ENCODE measurements at places on chromosomes 2 and 18.

GRCh38 chr2:40043641-40044040 lies 264.6 kb upstream of the THUMPD2 start:
- no peaks in the 10 kb centered on the region for H3K27me3 ChIP-seq
- no peaks in the 10 kb centered on the region for H3K36me3 ChIP-seq
- no peak overlapping the region for H3K27ac ChIP-seq
- no peak for DNase-seq
- no peak overlapping the region for H3K4me3 ChIP-seq

DNA sequence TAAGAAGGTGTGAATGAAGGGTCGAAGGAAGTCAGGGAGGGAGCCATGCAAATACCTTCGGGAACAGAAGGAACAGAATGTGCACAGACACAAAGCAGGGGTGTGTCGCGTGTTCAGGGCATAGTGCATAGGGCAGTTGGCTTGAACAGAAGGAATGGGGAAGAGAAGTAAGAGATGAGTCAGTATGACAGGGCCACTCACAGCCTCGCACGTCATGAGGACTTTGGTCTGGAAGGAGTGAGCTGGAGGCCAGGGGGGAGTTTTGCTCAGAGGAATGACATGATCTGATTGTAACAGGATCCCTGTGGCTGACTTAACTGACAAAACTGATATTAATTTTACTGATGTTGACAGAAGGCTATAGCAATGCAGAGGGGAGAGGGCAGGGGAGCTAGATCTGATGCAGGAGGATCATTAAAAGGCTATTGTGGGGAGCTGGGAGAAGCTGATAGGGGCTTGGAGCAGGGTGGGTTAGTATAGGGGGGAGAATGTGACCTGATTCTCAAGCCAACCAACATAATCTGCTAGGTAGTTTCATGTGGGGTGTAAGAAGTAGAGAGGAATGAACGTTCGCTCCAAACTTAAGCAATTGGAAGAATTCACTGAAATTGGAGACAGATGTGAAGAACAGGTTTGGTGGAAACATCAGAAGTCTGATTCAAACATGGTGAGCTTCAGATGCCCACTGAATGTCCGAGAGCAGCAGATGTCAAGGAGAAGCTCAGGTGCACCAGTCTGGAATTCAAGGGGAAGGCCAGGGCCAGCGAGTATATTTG lies 60.4 kb upstream of the COPS8 start:
- H3K27me3 ChIP-seq = no peaks in the 10 kb centered on the region
- H3K4me1 ChIP-seq = no peaks in the 10 kb centered on the region
- H3K4me3 ChIP-seq = no peak overlapping the region
- no peak for DNase-seq

- H3K36me3 ChIP-seq = no peaks in the 10 kb centered on the region
- no peak overlapping the region for H3K4me3 ChIP-seq
- no peak overlapping the region for H3K27ac ChIP-seq
- DNase-seq = no peak
These were observed 384.6 kb upstream of the LRRTM1 start for GRCh38 chr2:80689106-80689505.

DNA sequence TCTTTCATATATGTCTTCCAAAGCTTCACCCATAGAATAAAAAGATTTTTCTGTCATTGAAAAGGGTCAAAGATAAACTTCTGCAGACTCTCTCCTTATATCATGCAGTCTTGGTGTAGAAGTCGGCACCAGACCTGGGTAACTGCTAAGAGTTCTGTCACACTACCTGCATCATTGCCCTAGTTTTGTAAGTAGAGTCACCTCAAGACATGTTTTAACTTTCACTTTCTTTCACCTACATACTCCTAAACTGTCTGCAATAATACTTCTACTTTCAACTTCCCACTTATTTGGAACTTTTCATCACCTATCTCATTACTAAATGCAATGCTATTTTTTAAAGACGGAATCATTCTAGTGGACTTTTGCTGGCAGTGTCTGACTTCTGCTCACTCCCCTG lies 475.6 kb upstream of the VRK2 start:
- no peaks in the 10 kb centered on the region for H3K27me3 ChIP-seq
- no peaks in the 10 kb centered on the region for H3K36me3 ChIP-seq
- no peaks in the 10 kb centered on the region for H3K4me1 ChIP-seq
- no peak overlapping the region for H3K27ac ChIP-seq
- H3K4me3 ChIP-seq = no peak overlapping the region
- no peak for DNase-seq

DNA sequence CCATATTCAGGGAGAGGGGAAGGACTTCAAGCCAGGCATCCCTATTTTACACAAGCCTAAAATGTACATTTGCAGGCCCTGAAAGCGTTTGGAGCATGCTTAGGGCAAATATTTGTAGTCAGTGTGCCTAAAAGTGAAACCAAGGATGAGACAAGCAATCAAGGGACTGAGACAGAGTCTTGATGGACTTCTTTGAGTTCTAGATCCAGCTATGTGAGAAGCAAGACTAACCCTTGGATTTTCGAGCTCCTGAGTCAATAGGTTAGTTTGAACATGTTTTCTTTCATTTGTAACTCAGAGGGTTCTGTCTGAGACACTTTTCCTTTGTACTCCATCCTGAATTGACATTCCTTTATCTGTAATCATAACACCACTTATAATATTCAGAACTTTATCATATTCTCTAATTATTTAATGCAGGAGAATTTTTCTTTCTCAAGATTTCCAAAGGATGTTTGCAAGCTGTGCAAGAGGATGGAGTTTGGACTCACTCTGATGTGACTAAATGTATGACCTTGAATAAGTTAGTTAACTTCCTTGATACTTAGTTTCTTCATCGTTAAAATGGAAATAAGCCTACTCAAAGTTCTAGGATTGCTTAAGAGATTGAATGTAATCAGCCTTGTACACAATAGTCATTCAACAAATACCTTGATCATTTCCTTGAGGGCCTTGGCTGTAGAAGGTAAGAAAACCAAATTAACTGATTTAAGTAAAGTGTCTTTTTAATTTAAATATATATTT lies 1237.8 kb upstream of the ZEB2 start:
- no peak overlapping the region for H3K4me3 ChIP-seq
- H3K27me3 ChIP-seq = no peaks in the 10 kb centered on the region
- H3K36me3 ChIP-seq = no peaks in the 10 kb centered on the region
- DNase-seq = no peak
- no peaks in the 10 kb centered on the region for H3K4me1 ChIP-seq

DNA sequence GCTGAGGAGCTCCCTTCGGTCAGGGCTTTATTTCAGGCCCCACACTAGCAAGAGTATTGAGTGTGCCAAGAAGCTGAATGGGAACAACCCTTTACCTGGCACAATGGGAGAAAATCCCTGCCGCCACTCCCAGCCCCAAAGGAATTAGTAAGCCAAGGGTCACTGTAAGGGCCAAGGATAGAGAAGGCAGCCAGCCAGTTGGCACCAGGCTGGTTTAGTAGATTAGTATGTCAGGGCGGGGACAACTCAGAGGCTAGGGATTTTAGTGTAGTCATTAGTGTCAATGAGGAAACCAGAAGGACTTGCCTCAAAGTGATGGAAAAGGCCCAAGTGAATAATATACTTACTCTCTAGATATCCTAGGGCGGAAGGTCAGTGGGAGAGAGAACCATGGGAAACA lies 34.9 kb upstream of the CYP26B1 start:
- no peak overlapping the region for H3K4me3 ChIP-seq
- H3K27me3 ChIP-seq = no peaks in the 10 kb centered on the region
- H3K4me1 ChIP-seq = no peaks in the 10 kb centered on the region
- DNase-seq = no peak

- no peak overlapping the region for H3K27ac ChIP-seq
- no peak for DNase-seq
- no peaks in the 10 kb centered on the region for H3K27me3 ChIP-seq
- H3K4me1 ChIP-seq = no peaks in the 10 kb centered on the region
- H3K36me3 ChIP-seq = no peaks in the 10 kb centered on the region
These were observed 129.3 kb upstream of the EPAS1 start for GRCh38 chr2:46167924-46168323.

DNA sequence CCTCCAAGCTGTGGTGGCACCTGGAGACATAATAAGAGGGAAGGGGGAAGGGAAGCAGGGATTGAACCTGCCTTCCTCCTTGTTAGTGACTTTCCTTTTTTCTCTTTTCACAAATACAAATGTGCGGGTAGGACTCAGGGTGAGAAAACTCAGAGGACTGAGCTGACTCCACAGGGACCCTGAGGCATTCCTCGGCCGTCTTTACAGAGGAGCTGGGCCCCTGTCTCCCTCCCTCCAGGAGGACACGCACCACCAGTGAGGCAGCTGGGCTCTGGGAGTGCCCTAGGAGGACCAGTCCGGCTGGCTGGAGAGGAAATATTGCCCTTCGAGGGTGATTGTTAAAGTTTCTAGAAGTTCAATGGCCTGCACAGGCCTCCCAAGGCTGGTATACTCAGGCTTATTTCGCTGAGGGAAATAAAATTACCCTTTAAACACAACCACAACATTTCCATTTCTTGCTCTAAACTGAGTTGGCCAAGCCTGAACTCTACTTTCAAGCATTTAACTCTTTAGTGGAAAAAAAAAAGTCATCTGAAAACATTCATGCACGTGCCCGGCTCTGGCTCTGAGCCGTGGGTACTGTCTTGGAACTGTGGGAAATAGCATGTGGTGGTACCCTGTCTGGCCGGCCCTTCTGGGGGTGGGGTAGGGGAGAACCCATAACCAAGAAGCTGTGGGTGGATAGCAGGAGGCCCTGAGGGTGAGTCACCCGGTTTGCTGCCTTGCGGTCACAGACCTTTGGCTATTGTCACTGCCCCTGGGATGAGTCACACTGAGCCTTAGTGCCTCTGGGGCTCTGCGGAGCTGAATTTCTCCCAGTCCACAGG lies 116.0 kb downstream of the COPS8 start:
- no peaks in the 10 kb centered on the region for H3K27me3 ChIP-seq
- H3K27ac ChIP-seq = no peak overlapping the region
- no peak overlapping the region for H3K4me3 ChIP-seq
- H3K4me1 ChIP-seq = no peaks in the 10 kb centered on the region

DNA sequence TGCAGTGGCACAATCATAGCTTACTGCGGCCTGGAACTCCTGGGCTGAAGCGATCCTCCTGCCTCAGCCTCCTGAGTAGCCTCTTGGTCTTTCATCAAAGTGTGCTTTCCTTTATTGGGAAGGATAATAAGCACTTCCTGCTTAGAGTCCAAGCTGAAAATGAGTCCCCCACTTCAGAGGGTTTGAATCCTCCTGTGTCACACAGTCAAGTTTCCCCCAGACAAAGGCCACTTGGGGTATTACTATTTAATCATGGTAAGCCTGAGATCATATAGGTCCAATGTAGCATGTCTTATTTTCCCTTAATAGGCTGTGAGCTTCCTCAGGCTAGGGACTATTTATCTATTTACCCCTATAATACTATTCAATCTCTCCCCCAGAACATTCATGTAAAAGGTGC lies 11.4 kb upstream of the KIAA2012 start:
- no peak overlapping the region for H3K4me3 ChIP-seq
- no peaks in the 10 kb centered on the region for H3K36me3 ChIP-seq
- H3K27me3 ChIP-seq = peaks cover 1% of the 10 kb centered on the region
- no peaks in the 10 kb centered on the region for H3K4me1 ChIP-seq
- H3K27ac ChIP-seq = no peak overlapping the region
- no peak for DNase-seq

- no peak overlapping the region for H3K27ac ChIP-seq
- DNase-seq = no peak
- no peak overlapping the region for H3K4me3 ChIP-seq
- no peaks in the 10 kb centered on the region for H3K27me3 ChIP-seq
These were observed 137.3 kb downstream of the ZNF804A start for GRCh38 chr2:184735611-184736010.

- H3K27me3 ChIP-seq = no peaks in the 10 kb centered on the region
- DNase-seq = no peak
- H3K36me3 ChIP-seq = no peaks in the 10 kb centered on the region
- peak overlapping the region; percentile 64 for H3K4me3 ChIP-seq
These were observed 9.8 kb upstream of the ARID5A start for GRCh38 chr2:96526615-96527285.

DNA sequence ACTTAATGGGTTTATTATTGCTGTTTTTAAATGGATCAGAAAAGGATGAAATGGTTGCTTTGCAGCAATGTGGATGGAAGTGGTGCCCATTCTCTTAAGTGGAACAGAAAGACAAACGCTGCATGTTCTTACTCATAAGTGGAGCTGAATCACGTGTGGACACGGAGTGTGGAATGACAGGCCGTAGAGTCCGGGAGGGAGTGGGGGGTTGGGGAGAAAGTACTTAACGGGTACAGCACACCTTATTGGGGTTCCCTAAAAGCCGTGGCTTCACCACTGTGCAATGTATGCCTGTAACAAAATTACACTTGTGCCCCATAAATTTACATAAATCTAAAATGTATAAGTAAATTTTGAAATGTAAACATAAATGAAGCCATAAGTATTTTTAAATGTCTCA lies 64.0 kb upstream of the CTDP1 start:
- H3K4me3 ChIP-seq = no peak overlapping the region
- no peaks in the 10 kb centered on the region for H3K36me3 ChIP-seq
- no peak for DNase-seq
- peaks cover 8% of the 10 kb centered on the region for H3K4me1 ChIP-seq

DNA sequence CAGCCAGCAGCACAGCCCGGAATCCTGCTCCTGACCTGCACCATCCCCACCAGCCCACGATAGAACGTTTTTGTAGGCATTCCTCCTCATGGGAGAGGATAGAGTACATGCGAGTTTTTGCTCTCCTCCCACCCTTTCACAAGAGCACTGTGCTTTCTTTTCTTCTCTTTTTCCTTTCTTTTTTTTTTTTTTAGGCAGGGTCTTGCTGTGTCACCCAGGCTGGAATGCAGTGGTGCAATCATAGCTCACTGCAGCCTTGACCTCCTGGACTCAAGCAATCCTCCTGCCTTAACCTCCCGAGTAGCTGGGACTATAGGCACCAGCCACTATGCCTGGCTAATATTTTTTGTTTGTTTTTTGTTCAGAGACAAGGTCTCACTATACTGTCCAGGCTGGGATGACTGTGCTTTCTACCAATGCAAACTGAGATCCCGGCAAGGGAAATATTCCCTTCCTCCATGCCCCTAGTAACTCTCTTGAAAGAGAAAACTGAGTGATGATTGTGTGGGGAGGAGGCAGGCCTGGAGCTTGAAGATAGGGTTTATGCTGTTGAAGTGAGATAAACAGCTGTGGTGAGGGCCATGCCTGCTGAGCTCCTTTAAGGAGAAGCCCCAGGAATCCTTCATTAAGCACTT lies 82.6 kb upstream of the TXNDC2 start:
- no peaks in the 10 kb centered on the region for H3K36me3 ChIP-seq
- H3K4me1 ChIP-seq = no peaks in the 10 kb centered on the region
- no peak for DNase-seq
- no peak overlapping the region for H3K27ac ChIP-seq
- H3K4me3 ChIP-seq = no peak overlapping the region
- H3K27me3 ChIP-seq = peaks cover 3% of the 10 kb centered on the region

DNA sequence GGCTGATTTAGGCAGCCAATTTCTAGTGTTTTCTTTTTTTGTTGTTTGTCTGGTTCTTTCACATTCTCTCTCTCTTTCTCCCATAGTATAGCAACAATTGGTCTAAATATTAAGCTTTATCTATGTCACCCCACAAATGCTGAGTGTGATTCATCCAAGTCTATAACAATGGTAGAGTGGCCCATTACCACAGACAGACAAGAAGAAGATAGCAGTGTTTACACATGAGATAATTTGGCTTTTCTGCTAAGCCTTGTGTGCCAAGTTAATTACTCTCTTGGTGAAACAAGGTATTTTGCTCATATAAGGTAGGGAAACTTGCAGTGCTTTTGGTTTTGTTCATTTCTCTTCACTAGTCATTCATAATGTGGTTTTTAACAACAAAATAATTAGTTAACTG lies 166.5 kb downstream of the SLC8A1 start:
- no peak overlapping the region for H3K4me3 ChIP-seq
- no peak for DNase-seq
- no peaks in the 10 kb centered on the region for H3K36me3 ChIP-seq

GRCh38 chr2:219448776-219449341 lies 14.2 kb downstream of the SPEG start:
- no peak overlapping the region for H3K27ac ChIP-seq
- DNase-seq = no peak
- H3K4me1 ChIP-seq = no peaks in the 10 kb centered on the region
- H3K27me3 ChIP-seq = peaks cover 35% of the 10 kb centered on the region
- H3K4me3 ChIP-seq = no peak overlapping the region
